ENCODE measurements at places on chromosomes 1 and 21.

GRCh38 chr1:1554926-1555915, 14.8 kb upstream of the TMEM240 start:
- no peak for DNase-seq

GRCh38 chr1:37797750-37798345, 4.2 kb downstream of the MANEAL start:
- no peak for DNase-seq

DNA sequence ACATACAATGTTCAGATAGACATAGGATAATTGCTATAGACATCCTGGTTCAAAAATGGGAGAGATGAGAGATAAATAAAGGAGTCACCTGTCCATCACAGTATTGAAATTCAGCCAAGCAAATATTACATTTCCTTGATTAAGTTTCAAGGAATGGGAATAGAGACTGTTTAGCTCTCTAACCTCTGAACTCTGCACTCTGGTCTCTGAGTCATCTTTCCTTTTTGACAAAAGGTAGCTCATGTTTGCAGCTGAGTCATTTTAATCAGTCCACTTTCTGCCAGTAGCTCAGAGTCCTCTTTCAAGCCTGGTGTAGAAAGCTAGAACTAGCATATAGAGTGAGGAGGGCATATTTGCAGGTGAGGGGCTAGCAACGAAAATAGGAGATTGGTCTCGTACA, 51.4 kb upstream of the GJA8 start:
- no peak for DNase-seq

GRCh38 chr21:33865996-33866575, 49.5 kb downstream of the ATP5PO start:
- no peak for DNase-seq

GRCh38 chr1:244989813-244990212, 125.5 kb upstream of the HNRNPU start:
- DNase-seq = no peak

DNA sequence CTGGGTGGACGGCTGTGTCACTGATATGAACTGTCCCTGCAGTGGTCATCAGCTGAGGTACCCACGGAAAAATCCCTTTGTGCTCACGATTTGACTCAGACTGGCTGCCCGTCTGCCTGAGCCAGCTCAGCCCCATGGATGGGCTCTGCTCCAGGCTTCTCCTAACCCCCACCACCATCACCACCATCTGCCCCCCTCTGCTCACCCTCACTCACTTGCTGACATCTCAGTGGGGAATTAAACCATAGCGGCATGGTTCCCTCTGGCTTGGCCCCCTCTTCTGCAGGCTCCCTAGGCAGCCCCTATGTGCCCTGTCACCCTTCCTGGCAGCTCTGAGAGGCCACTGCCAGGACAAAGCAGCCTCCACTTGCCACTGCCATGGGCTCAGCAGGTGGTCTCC, 17.3 kb downstream of the SLC6A9 start:
- no peak for DNase-seq

GRCh38 chr21:41359286-41359685, 2.5 kb upstream of the MX2 start:
- DNase-seq = no peak

DNA sequence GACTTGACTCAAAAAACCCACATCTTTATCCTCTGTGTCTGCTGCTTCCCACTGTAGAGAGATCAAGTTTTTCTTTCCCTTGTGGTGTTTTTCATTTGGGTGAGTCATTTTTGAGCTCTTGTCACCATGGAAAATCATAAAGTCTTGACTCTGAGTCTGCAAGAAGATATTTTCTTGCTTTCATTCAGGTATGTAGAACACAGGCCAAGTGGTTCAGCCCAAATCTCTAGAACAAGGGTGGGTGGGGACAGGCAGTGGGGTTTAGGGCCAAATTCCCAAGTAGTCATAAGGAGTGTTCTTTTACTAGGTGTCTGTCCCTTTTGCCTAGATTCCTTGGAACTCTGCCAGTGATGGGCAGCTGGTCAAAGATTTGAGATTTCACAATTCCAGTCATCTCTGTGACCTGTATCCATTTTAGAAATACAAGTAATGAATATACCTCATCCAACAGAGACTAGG, 21.5 kb upstream of the ARHGAP29 start:
- no peak for DNase-seq

- peak; percentile 88 for DNase-seq
Observed at GRCh38 chr1:245874942-245875580, 632.0 kb downstream of the SMYD3 start.

- DNase-seq = no peak
Observed at GRCh38 chr1:3174487-3175247, 105.7 kb downstream of the PRDM16 start.

DNA sequence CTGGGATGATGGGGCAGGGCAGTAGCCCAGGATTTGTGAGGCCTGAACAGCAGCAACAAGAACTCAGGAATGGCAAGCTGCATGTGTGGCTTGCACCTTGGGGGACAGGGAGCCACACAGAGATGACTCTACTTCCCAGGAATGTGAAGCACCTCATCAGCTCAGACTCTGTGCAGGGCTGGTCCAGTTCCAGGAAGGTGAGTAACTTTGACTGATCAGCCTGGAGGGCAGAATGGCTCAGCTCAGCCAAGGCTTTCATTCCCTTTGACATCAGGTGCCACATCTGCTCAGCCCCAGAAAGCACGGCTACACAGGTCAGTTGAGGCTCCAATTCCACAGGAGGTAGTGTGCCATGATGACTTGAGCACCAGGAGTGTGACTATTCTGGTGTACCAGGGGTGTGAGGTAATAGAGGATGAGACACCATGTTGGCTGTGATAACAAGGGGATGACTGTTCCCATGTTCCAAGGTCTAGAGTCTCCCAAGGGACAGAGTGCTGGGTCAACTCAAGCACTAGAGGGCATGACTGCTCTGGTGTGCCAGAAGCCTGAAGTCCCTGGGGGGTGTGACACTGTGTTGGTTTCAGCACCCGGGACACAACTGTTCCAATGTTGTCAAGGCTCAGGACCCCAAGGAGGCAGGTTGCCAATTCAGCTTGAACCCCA, 625.8 kb upstream of the ADGRL2 start:
- DNase-seq = no peak

- DNase-seq = no peak
Observed at GRCh38 chr1:203306965-203307541, 1.7 kb downstream of the BTG2 start.

DNA sequence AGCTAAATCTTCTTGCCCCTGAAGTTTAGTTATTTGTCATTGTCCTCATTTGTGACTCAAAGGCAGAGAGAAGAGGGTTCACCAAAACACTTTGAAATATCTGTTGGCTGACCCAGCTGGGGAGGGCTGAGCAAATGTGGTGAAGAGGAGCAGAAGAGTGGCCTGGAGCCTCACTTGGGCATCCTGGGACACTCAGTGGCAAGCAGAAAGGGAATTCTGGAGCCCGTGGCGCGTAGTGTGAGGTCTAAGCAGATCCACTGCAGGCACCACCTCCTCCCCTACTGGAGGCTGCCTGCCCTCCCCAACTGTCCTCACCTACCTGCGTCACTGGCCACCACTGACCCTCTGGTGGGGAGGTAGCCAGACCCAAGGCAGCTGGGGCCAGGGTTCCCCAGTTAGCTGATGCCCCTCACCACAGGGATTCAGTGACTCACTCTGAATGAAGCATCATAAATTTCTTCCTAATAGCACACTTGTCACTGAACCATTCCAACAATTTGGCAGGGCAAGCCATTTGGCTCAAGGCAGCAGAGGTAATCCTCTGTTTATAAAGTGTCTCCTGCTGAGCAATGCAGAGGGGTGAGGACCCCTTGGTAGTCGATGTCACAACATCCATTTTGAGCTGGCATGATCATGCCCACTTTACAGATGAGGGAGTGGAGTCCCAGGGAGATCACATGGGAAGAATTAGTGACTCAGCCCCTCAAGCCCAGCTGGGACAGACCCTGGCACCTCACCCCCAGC, 80.3 kb downstream of the NENF start:
- peak; percentile 64 for DNase-seq

DNA sequence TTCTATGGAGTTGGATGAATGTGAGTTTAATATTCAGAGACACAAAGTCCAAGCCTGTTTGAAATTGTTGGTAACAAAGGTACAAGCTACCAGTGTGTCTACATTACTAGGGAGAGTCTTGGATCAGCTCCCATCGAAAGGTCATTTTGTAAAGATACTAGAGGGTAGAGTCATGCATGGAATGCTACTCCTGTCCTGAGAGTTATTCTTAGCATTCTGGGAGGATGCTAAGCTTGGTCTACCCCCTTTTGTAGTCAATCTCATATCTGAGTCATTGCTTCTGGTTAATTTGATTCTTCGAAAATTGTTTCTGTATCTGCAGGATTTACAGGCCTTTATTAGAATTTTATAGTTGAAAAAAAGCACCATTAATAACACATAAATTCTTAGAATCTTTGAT, 240.2 kb downstream of the ST6GALNAC3 start:
- no peak for DNase-seq

DNA sequence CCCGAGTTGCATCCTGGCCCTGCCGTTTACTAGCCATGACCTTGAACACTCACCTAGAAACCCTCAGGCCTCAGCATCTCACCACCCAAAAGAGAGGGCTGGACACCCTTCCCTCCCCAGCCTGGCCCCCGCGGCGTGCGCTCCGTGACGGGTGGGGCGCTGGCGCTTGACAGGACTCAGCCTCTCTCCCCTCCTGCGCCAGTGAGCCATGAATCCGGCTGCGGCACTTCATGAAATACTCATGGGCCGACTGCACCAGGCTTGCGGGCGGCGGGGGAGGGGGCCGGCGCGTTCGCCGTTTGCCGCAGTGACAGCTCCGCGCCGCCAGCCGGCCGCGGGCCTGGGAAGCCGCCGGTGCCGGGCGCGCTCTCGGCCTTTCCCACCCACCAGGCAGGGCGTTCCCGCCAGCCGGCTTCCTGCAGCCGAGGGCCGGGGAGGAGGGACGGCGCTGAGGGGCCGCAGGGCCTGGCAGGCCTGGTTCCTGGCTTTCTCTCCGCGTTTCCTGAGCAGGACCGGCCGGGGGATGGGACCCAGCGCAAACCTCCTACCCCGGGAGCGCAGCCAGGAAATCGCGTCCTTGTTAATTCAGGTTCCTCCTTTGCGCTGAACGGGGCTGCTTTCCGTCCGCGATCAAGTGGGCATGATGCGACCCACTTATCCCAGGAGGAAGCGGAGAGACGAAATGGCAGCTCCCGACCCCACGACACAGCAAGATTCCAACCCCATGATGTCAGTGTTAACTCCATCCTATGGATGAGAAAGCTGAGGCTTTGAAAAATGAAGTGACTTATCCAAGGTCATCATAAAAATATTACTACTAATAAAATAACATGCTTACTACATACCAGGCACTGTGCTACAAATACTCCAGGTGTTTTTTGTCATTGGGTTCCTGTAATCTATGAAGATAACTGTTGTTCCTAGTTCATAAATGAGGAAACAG, 9.1 kb upstream of the LUZP1 start:
- DNase-seq = peak; percentile 80

DNA sequence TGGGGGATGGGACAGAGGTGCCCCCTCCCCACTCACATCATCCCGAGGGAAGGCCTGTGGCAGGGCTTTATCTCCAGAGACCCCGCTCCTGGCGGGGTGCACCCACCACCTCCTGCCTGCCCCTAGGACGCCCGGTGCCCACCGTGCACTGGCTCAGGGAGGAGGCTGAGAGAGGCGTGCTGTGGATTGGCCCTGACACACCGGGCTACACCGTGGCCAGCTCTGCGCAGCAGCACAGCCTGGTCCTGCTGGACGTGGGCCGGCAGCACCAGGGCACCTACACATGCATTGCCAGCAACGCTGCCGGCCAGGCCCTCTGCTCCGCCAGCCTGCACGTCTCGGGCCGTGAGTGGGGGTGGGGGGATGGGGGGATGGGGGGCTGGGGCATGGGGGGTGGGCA, 71.7 kb downstream of the TRIM11 start:
- DNase-seq = no peak

DNA sequence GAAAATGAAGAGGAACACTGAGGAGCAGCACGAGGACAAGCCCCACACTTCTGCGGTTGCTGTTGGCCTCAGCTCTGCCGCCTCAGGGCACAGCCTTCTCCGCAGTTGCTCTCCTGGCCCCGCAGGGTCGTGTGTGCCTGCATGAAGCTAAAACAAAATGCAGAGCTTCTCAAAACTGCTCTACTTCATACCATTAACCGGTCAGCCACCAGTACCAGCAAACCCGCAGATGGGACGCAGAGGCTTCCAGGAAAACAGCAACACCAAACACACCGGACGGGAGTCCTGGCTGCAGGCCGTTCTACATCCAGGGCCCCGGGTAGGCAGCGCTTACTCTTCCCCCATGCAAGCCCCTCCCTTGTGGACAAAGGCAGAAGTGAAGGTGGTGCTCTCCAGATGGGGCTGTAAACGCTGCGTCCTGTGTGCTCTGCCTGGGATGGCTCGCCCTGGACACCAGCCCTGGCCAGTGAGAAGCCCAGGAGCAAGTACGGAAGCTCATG, 7.1 kb upstream of the C1orf159 start:
- no peak for DNase-seq

DNA sequence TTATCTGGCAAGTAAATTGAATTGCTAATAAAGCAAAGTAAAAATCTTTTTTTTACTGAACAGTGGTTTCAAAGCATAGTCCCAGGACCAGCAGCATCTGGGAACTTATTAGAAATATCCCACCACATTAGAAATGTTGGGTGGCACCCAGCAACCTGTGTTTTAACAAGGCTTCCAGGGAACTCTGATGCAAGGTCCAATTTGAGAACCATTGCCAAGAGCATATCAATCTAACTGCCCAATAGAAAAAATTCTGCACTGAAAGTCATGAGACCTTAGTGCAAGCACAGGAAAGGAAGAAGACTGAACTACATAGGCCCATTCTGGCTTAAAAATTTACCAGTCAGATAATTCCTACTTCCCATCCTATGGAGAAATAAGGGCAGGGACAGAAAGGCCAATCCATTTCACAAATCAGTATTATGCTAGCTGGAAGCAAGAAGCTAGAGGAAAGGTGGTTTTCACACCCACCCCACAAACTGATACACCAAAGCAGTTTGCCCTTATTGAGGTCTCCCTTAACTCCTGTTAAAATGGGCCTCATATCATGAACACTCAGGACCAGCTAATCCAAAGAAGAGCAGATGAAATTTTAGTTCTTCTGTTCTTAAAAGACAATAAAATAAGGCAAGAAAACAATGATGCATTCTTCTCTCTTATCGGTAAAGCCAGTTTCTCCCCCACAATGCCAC, 17.5 kb upstream of the C1orf105 start:
- DNase-seq = no peak

DNA sequence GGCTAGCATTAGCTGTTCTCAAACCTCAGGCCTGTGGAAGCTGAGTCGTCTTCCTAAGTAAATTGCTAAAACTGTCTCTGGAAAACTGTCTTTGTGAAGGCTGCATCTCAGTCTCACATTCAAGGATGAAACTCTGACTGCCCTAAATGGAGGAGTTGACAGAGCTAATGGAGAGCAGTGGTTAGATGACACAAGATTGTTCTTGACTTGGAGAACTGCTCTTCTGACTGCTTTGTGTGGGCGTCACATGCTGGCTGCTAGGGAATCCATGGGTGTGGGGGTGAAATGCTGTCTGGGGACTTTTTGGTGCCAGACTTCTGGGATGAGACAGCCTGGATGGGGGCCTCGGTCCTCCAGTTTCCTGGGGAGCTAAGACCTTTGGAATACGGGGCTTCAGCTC, 24.5 kb upstream of the TSPAN2 start:
- DNase-seq = no peak
